RWPE2 (cell line): ENCODE measurements at places on chromosomes 12 and 14.

GRCh38 chr12:124833693-124834122 is 30.0 kb downstream of the SCARB1 start:
- no peak for DNase-seq

DNA sequence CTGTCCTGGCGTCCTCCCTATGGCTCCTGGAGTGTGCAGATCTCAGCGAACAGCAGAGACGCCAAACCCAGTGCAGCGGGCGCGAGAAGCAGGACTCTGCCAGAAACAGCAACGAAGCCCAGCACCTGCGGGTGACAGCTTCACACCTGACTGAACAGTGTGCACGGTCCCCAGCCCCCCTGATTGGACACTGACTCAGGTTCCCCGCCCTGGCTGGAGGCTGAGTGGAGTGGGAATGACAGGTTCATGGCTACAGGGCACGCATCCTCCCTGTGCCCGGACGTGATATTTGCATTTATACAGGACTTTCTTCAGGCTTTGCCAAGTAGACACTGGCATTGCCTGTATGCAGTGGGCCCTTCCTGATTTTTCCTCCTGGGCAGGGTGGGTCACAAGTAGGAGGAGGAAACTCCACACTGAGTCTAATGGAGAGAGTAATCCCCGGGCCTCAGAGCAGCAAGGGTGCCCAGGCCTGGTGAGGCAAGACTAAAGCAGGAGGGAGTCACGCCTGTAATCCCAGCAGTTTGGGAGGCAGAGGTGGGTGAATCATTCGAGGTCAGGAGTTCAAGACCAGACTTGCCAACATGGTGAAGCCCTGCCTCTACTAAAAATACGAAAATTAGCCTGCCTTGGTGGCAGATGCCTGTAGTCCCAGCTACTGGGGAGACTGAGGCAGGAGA is 71.6 kb downstream of the ASCL4 start:
- no peak for DNase-seq

DNA sequence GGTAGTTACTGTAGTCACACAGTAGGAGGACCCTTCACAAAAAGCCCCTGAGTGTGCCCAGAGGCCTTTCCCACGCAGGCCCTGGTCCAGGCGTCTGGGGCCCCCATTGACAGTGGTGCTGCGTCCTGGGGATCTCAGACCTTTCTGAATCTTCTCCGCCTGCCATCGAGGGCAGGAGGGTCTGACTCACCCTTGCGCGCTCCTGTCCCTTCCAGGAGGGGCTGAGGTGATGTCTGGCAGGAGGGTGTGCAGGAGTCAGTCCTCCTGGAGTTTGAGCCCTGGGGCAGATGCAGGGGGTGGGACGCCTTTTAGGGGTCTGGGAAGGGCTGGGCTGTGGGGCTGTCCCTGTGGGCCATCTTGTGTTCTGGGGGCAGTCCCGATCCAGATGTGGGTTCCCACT is 386.8 kb downstream of the TMEM121 start:
- peak; percentile 23 for DNase-seq

DNA sequence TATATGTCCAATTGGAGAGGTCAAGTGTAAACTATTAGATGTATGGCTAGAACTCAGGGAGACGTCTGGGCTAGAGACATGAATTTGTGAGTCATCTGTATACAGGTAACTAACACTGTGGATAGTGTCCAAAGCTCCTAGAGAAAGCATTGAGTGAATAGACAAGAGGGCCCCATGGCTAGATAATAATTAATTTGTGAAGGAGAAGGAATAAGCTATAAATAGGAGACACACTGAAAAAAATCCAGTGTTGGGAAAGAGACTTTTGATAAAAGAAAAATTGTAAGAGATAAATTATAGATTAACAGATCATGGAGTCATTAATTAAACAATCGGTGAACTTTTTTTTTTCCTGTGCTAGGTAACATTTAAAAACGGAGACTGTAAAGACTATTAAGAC is 326.6 kb upstream of the PRICKLE1 start:
- no peak for DNase-seq
